ENCODE measurements at places on chromosomes 16 and 17. TPM values are rescaled to one million over a fixed set of nuclear protein-coding genes. Genes with fewer than 3 reads are reported as not detected.

DNA sequence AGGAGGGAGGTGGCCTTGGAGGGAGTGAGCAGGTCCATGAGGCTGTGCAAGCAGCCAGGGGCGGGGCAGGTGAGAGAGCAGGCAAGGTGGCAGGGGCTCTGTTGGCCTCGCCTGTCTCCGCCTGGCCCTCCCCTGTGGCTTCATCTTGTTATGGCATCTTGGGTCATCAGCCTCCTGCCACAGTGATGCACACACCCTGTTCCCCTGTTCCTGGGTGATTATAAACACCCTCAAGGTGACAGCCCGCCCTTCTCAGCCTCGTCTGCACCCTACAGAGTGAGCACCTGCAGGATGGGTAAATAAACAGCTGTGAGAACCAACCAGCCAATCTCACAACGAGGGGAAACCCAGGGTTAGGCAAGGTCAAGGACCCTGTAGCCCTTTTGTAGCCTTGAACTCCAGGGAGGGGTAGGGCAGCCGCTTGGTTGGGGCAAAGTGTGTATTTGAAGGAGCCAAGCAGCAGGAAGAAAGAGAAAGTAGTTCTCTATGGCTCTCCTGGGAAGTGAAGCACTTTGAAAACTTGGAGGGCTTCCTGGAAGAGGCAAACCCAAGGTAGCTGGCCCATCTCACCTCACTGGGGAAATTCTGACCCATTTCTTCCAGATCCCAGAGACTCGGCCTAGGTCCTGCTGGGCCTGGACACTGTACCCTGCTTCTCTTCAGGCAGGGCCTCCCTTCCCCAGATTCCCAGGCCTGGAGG lies 60.6 kb downstream of the NT5M start:
- DNase-seq, result no peak

GRCh38 chr17:73493956-73494926 lies 150.0 kb downstream of the SDK2 start:
- no peak for DNase-seq

The RAI1 gene
- polyA plus RNA-seq, result 41.1 TPM

GRCh38 chr16:86748652-86749051 lies 170.3 kb downstream of the FOXL1 start:
- no peak for DNase-seq

DNA sequence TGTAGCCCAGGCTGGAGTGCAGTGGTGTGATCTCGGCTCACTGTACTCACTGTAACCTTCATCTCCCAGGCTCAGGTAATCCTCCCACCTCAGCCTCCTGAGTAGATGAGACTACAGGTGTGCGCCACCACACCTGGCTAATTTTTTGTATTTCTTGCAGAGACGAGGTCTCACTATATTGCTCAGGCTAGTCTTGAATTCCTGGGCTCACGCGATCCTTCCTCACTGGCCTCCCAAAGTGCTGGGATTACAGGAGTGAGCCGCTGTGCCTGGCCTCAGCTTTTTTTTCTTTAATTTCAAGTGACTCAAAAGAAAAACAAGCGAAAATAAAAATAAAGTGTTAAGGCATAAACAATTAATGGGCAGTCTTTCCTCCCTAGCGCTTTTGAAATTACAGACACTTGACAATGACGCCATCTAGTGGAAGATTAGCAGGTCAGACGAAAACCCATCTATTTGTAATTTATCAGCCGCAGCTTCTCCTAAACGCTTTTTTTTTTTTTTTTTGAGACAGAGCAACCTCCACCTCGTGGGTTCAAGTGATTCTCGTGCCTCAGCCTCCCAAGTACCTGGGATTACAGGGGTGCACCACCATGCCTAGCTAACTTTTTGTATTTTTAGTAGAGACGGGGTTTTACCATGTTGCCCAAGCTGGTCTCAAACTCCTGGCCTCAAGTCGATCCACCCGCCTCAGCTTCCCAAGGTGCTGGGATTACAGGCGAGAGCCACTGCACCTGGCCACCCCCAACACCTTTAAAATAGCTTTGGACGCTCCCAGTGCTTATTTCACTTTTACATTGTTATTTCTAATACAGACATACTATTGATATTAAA lies 28.1 kb upstream of the PECAM1 start:
- no peak for DNase-seq

The ALDH3A1 gene
- 0.92 TPM for polyA plus RNA-seq

The RAB26 gene
- 2.6 TPM for polyA plus RNA-seq

GRCh38 chr16:61148930-61149329 lies 887.3 kb downstream of the CDH8 start:
- DNase-seq, result no peak

The HS3ST2 gene
- polyA plus RNA-seq, result 0.20 TPM

DNA sequence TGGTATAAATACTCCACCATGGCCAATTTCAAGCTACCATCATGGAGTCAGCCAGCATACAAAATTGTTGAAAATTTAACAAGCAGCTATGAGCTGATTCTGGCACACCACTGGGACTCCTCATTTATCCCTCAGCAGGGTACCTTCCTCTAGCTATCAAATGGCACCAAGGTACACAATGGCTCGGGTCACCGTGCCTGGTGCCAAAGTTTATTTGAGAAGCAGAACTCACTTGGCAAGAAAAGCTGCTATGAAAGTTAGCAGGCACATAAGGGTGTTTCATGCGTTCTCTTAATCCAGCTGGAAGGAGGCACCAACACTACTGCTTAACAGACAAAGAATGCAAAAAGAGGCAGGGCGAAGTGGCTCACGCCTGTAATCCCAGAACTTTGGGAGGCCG lies 51.6 kb downstream of the IKZF3 start:
- DNase-seq, result no peak

DNA sequence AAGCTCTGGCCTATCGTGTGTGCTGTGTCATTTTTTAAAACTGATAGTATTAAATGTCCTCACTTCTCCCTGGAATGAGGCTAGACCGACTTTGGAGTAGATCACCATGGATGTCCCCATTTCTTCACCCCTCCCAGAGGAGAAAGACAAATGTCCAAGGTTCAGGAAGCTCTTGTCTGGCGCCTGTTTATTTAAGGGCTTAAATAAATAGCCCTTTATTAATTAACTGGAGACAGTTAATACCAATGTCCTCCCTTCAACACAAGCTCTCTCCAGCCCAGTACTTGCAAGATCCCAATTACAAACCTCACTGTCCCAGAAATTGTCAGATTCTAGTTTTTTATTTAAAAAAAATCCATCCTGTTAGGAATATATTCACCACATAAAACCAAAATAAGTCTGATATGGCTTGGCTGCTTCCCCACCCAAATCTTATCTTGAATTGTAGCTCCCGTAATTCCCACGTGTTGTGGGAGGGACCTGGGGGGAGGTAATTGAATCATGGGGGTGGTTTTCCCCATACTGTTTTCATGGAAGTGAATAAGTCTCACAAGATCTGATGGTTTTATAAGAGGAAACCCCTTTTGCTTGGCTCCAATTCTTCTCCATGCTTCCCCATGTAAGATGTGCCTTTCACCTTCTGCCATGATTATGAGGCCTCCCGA lies 344.4 kb downstream of the SHISA9 start:
- DNase-seq, result no peak

- DNase-seq, result no peak
Measured at GRCh38 chr16:66164581-66165247, 201.8 kb upstream of the CDH5 start.
